ENCODE measurements at places on chromosomes 5 and 9.
A peak's percentile ranks its signal among the peaks of the same experiment; 100 is the strongest.

DNA sequence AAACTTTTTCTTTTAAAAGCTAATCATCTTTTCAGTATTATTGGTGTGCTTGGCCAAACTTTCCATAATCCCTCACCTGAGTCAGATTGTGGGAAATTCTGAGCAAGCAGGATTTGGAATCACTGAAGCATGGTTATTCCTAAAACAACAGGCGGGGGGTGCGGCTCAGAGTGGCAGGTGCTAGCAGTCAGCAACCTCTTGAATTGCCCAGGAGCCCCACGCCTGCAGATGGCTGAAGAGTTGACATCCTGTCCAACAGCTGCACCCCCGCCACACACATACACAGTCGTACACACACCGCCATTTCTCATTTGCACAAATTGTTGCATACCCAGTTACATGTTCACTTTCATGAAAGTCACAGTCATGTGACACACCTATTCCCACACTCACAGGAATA lies 96.6 kb downstream of the LHX2 start:
- no peak for DNase-seq
- no peaks in the 10 kb centered on the region for H3K27me3 ChIP-seq
- no peak overlapping the region for H3K27ac ChIP-seq
- H3K36me3 ChIP-seq, result no peaks in the 10 kb centered on the region

GRCh38 chr5:173243831-173244305 lies 8.9 kb upstream of the NKX2-5 start:
- DNase-seq, result no peak
- H3K4me1 ChIP-seq, result peaks cover 2% of the 10 kb centered on the region
- no peaks in the 10 kb centered on the region for H3K36me3 ChIP-seq
- H3K4me3 ChIP-seq, result no peak overlapping the region

GRCh38 chr5:150615141-150615699 lies 25.2 kb upstream of the SYNPO start:
- peak; percentile 74 for DNase-seq
- H3K27ac ChIP-seq, result peak overlapping the region; percentile 13
- H3K4me1 ChIP-seq, result peaks cover 55% of the 10 kb centered on the region
- no peaks in the 10 kb centered on the region for H3K27me3 ChIP-seq

DNA sequence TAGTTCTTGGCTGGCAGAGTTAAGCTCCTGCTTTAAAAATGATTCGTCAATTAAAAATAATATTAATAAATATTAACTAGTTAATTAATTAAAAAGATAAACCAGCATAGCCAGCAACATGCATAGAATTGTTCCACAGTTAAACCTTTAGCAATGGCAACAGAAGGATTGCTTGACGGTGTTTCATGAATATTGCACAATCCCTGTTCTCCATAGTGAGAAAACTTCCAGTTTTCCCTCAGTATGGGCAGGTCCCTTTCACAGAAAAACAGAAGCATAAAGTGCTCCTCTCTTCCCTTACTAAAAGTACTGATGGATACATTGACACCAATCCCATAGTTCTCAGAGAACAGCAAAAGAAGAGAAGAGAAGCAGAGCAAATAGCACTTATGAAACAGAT lies 71.4 kb upstream of the CAST start:
- H3K27ac ChIP-seq, result no peak overlapping the region
- no peaks in the 10 kb centered on the region for H3K4me1 ChIP-seq
- H3K27me3 ChIP-seq, result no peaks in the 10 kb centered on the region
- H3K4me3 ChIP-seq, result no peak overlapping the region
- no peak for DNase-seq

GRCh38 chr5:140033037-140033760 lies 9.9 kb downstream of the NRG2 start:
- H3K4me1 ChIP-seq, result no peaks in the 10 kb centered on the region
- no peaks in the 10 kb centered on the region for H3K27me3 ChIP-seq
- H3K36me3 ChIP-seq, result no peaks in the 10 kb centered on the region
- no peak overlapping the region for H3K4me3 ChIP-seq
- DNase-seq, result no peak
- H3K27ac ChIP-seq, result no peak overlapping the region

DNA sequence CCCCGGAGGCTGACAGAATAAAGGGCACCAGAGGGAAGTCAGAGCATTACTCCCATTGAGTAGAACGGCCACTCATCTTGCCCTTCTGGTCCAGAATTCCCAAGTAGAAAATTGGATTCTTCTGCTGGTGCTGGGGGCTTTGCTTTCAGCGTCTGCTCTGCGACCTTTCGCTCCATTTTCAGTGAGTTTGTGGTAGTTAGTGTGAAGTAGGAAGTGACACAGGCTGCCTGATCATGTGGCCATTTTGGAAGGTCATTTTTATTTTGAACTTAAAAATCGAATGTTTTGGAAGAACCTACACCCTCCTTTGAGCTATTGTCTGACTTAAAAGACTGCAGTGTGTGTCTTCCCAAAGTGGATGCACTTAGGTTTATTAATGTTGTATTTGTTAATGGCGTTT lies 56.7 kb upstream of the FAM120AOS start:
- H3K4me3 ChIP-seq, result no peak overlapping the region
- no peaks in the 10 kb centered on the region for H3K27me3 ChIP-seq
- H3K36me3 ChIP-seq, result no peaks in the 10 kb centered on the region
- no peak for DNase-seq
- no peak overlapping the region for H3K27ac ChIP-seq
- peaks cover 19% of the 10 kb centered on the region for H3K4me1 ChIP-seq

All from ovary (tissue), 10 donors.